ENCODE measurements at places on chromosomes 11 and 22.

- DNase-seq, result peak; percentile 79
These were observed 2.6 kb downstream of the PATZ1 start for GRCh38 chr22:31343235-31344191.

- no peak for DNase-seq
These were observed 27.8 kb downstream of the P4HA3 start for GRCh38 chr11:74283580-74284180.

- no peak for DNase-seq
These were observed 87.1 kb downstream of the CHST1 start for GRCh38 chr11:45578316-45578715.

DNA sequence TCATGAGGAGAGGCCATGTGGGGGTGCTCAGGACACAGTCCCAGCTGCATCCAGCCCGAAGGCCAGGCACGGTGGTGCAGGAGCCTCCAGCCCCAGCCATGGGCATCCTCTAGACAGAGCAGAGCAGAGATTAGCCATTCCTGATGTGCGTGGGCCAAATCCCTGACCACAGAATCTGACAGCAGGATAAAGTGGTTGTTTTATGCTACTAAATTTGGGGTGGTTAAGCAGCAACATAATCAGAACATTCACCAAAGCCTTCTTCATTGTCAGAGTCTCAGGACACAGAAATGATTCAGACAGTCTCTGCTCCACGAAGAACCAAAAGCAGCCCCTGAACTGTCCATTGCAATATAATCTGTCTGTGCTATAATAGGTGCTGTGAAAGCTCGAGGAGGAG, 19.7 kb downstream of the RASD2 start:
- no peak for DNase-seq

- no peak for DNase-seq
These were observed 29.0 kb downstream of the PDE3B start for GRCh38 chr11:14672635-14673034.

GRCh38 chr11:12291766-12292165, 85.6 kb upstream of the PARVA start:
- no peak for DNase-seq

GRCh38 chr22:47053013-47053725, 290.7 kb downstream of the TBC1D22A start:
- no peak for DNase-seq

- no peak for DNase-seq
These were observed 76.3 kb downstream of the NTM start for GRCh38 chr11:131446590-131447275.

- DNase-seq, result no peak
These were observed 271.8 kb downstream of the TBC1D22A start for GRCh38 chr22:47034076-47034808.

GRCh38 chr22:26426924-26427323, 2.1 kb upstream of the ASPHD2 start:
- DNase-seq, result no peak

GRCh38 chr11:27812341-27812740, 112.1 kb upstream of the BDNF start:
- no peak for DNase-seq

DNA sequence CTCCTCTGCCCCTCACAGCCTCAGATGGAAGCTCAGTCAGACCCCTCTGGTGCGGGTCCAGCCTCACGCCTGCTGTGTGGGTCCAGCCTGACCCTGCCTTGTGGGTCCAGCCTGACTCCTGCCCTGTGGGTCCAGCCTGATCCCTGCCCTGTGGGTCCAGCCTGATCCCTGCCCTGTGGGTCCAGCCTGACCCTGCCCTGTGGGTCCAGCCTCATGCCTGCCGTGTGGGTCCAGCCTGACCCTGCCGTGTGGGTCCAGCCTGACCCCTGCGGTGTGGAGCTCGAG, 445.3 kb downstream of the BRD1 start:
- no peak for DNase-seq

- DNase-seq, result peak; percentile 71
These were observed at the start of gene MAP6 for GRCh38 chr11:75668451-75669297. MAP6 (minus strand) TSS chr11:75669038; CDS start chr11:75668369, 669 bp downstream.

GRCh38 chr22:19955241-19956128, 13.9 kb upstream of the TXNRD2 start:
- DNase-seq, result peak; percentile 47

GRCh38 chr11:33182246-33182878, 21.1 kb upstream of the CSTF3 start:
- DNase-seq, result no peak

GRCh38 chr11:73236854-73237253, 18.8 kb downstream of the P2RY2 start:
- peak; percentile 80 for DNase-seq

- DNase-seq, result no peak
These were observed 9.1 kb upstream of the C1QTNF4 start for GRCh38 chr11:47603295-47603694.

GRCh38 chr11:119482521-119483011, 59.6 kb upstream of the THY1 start:
- DNase-seq, result no peak

- no peak for DNase-seq
These were observed 592 bp downstream of the EEF1G start for GRCh38 chr11:62573006-62573591.

Measured in right cardiac atrium (tissue), 5 donors.